ENCODE measurements at places on chromosomes 12 and 14. TPM values are rescaled to one million over a fixed set of nuclear protein-coding genes. Genes with fewer than 3 reads are reported as not detected.
A peak's percentile ranks its signal among the peaks of the same experiment; 100 is the strongest.

NELL2 gene
- polyA plus RNA-seq: 42.5 TPM

DNA sequence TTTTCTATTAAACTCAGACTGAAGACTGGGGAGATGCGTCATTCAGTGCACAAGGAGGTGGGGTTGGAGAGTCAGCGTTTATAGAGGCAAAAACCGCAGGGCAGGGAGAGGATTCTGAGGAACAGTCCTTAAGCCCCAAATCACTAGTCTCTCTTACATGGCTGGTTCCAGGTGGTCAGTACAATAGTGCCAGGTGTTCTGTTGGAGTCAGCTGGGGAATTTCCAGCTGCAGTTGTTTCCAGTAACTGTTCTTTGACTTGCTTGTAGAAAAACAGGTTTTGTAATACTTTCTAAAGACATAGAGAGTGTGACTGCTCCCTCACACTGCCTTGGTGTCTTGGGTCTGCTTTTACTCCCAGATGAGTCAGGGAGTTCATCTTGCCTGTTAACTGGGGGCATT lies 192.2 kb downstream of the TMTC3 start:
- H3K4me1 ChIP-seq: no peaks in the 10 kb centered on the region
- H3K27me3 ChIP-seq: no peaks in the 10 kb centered on the region
- no peak overlapping the region for H3K4me3 ChIP-seq
- no peak for DNase-seq
- no peak overlapping the region for H3K27ac ChIP-seq

NTN4 gene
- 37.2 TPM for polyA plus RNA-seq

GRCh38 chr12:109304485-109304884 lies 4.6 kb downstream of the FOXN4 start:
- H3K36me3 ChIP-seq: no peaks in the 10 kb centered on the region
- H3K27me3 ChIP-seq: peaks cover 31% of the 10 kb centered on the region
- H3K4me1 ChIP-seq: peaks cover 9% of the 10 kb centered on the region

DNA sequence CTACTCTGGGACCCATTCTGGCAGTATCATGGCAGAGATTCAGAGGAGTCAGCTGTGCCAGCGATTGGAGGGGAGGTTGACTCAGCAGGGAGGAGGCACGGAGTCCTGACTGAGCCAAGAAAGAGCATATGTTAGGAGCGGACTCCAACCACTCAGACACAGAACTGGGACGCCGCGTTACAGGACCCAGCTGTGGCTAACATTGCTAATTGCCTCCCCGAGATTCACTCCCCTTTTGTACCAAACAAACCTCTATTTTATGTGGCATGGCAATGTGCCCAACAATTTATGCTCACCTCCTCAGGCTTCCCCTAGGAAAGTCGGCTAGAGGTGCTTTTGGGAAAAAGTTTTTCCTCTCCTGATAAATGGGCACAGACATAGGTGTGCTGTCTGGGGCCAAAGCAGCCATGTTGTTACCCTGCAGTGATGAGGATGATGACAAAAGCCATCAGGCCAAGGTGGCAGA lies 15.2 kb upstream of the CLIP1 start:
- H3K4me3 ChIP-seq: no peak overlapping the region
- peak overlapping the region; percentile 48 for H3K27ac ChIP-seq
- no peaks in the 10 kb centered on the region for H3K27me3 ChIP-seq
- DNase-seq: peak; percentile 55

SYNDIG1L gene
- polyA plus RNA-seq: 0.72 TPM

- H3K4me1 ChIP-seq: peaks cover 19% of the 10 kb centered on the region
- H3K27ac ChIP-seq: peak overlapping the region; percentile 46
- DNase-seq: no peak
Observed at GRCh38 chr12:32451816-32452215, 52.5 kb downstream of the FGD4 start.

DNA sequence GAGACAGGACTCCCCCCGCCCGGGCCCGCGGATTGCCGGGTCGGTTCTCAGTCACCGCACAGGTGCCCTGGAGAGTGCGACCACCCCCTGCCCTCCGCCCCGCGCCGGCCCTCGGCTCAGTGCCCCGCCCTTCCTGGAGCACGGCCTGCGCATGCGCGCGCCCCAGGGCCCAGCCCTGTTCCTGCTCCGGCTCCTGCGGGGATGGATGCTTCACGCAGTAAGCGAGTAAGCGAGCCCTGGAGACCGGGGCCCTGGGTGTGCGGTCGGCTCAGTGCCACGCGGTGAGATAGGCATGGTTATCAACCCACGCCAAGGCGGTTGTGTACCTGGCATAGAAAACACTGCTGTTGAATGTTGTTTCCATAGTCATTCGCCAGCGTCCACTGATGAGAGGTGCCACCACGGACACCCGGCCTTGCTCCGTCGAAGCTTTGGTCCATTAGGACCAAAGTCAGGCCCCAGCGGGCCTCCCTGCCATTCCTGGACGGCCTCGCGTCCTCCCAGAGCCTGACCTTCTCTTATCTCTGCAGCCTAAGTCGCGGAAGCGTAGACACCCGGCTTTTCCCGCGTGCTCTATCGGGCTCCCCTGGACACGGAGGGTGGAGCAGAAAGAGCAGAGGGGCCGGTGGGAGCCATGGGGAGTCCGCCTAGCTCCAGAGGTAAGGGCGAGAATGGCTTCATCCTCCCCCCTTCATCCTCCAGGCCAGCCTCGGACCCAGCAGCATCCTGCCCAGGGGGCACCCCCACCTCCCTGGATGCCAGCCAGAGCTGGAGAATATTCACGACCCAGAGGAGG lies 90.6 kb downstream of the PAPOLA start:
- H3K27ac ChIP-seq: no peak overlapping the region
- peak overlapping the region; percentile 23 for H3K4me3 ChIP-seq
- no peaks in the 10 kb centered on the region for H3K36me3 ChIP-seq
- no peak for DNase-seq

DNA sequence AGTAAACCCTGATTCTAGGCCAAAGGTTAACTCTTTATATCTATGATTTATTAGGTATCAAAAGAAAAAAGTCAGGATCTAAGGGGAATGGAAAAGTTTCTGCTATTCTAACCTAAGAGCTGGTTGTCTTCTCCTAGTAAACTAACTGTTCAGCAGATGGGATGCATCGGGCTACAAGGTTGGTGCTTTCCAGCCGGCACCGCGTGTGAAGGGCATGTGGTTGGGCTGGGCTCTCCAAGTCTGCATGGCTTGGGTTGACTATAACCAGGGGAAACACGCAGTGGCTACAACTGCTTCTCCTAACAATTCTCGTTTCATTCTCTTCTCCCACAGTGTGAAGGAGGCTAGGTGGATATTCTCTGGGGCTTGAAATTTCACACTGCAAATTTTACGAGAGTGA lies 354.5 kb downstream of the APAF1 start:
- H3K4me1 ChIP-seq: no peaks in the 10 kb centered on the region
- H3K27ac ChIP-seq: no peak overlapping the region
- no peak for DNase-seq
- H3K27me3 ChIP-seq: no peaks in the 10 kb centered on the region

- no peaks in the 10 kb centered on the region for H3K27me3 ChIP-seq
- no peak overlapping the region for H3K4me3 ChIP-seq
- H3K27ac ChIP-seq: peak overlapping the region; percentile 63
- H3K36me3 ChIP-seq: no peaks in the 10 kb centered on the region
- DNase-seq: no peak
Observed at GRCh38 chr14:61510736-61511557, 184.4 kb upstream of the HIF1A start.

SERPINA10 gene
- 0.08 TPM for polyA plus RNA-seq

GRCh38 chr12:106142591-106143261 lies 4.0 kb upstream of the NUAK1 start:
- H3K36me3 ChIP-seq: no peaks in the 10 kb centered on the region
- no peak overlapping the region for H3K4me3 ChIP-seq
- H3K27ac ChIP-seq: no peak overlapping the region
- H3K4me1 ChIP-seq: peaks cover 3% of the 10 kb centered on the region
- no peak for DNase-seq

NTS gene
- 13.3 TPM for polyA plus RNA-seq

- no peak overlapping the region for H3K4me3 ChIP-seq
- peaks cover 94% of the 10 kb centered on the region for H3K36me3 ChIP-seq
- H3K4me1 ChIP-seq: no peaks in the 10 kb centered on the region
- H3K27ac ChIP-seq: no peak overlapping the region
- no peak for DNase-seq
Observed at GRCh38 chr14:77438596-77438995, 15.3 kb upstream of the NOXRED1 start.

- H3K4me3 ChIP-seq: peak overlapping the region; percentile 44
- H3K36me3 ChIP-seq: no peaks in the 10 kb centered on the region
- peaks cover 40% of the 10 kb centered on the region for H3K4me1 ChIP-seq
- peak overlapping the region; percentile 94 for H3K27ac ChIP-seq
Observed at GRCh38 chr14:50003213-50004021, 110.5 kb downstream of the ARF6 start.

DNA sequence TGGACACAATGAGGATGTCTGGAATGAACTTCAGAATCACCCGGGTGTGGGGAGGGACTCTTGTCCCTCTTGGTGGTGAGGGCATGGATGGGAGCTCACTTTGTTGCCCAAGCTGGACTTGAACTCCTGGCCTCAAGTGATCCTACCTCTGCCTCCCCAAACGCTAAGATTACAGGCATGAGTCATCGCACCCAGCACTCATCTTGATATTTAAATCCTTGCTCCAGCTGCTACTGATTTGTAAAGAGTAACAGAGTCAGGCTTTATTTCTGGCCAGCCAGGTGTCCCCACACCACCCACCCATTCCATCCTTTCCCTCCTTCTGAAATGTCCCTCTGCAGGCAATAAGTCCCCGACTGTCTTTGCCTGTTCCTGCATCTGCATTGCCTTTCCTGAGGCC lies 4.9 kb downstream of the DDX54 start:
- no peak overlapping the region for H3K27ac ChIP-seq
- no peak overlapping the region for H3K4me3 ChIP-seq
- no peak for DNase-seq

- no peak for DNase-seq
- no peak overlapping the region for H3K27ac ChIP-seq
- no peaks in the 10 kb centered on the region for H3K36me3 ChIP-seq
- no peak overlapping the region for H3K4me3 ChIP-seq
- no peaks in the 10 kb centered on the region for H3K4me1 ChIP-seq
- no peaks in the 10 kb centered on the region for H3K27me3 ChIP-seq
Observed at GRCh38 chr12:4006743-4007142, 133.5 kb upstream of the PARP11 start.

CEP128 gene
- 8.4 TPM for polyA plus RNA-seq

DNA sequence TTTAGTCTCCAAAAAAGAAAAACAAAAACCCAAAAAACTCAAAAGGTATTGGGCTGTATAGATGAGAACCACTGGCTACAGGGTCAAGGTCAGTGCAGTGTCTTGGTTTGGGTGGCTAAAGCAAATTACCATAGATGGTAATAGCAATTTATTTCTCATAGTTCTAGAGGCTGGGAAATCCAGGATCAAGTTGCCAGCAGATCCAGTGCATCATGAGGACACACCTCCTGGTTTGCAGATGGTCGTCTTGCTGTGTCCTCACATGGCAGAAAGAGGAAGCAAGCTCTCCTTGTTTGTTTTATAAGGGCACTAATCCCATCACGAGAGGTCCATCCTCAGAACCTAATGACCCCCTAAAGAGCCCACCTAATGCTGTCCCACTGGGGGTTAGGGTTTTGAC lies 11.2 kb downstream of the COX14 start:
- no peaks in the 10 kb centered on the region for H3K27me3 ChIP-seq
- H3K27ac ChIP-seq: no peak overlapping the region
- peaks cover 5% of the 10 kb centered on the region for H3K4me1 ChIP-seq

NKX2-1 gene
- polyA plus RNA-seq: 148 TPM

DNA sequence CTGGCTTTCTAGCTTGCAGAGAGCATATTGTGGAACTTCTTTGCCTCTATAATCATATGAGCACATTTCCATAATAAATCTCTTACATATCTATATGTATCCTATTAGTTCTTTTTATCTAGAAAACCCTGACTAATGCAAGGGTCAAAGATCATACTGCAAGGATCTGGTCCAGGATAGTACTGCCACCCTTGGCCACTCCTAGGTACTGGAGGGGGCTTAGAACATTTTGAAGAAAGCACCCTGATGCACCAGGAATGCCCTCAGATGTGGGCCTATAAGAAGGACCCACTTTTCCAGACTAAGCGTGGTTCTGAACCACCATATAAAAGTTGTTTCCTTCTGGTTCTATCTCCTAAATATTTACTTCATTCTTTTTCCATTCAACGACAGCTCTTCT lies 14.6 kb downstream of the ATXN7L3B start:
- DNase-seq: no peak
- no peak overlapping the region for H3K4me3 ChIP-seq
- H3K27me3 ChIP-seq: no peaks in the 10 kb centered on the region
- no peak overlapping the region for H3K27ac ChIP-seq
- no peaks in the 10 kb centered on the region for H3K36me3 ChIP-seq
- H3K4me1 ChIP-seq: no peaks in the 10 kb centered on the region

DNA sequence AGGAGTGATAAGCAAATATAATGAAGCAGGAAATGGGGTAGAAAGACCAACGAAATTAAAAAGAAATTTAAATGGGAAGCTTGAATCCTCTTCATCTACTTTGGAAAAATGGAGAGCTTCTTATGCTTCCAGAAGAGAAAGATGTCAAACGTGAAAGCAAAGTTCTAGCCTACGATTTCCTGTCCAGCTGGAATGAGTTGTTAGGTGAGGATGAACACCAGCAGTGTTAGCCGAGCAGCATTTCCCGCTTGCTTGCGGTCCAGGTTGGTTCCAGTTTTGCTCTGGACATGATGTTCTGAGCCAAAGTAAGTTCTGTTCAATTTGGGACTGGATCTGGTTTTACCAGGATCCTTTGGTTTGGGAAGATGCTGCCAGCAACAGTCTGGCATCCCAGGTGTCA lies 78.9 kb downstream of the DACT1 start:
- H3K27me3 ChIP-seq: no peaks in the 10 kb centered on the region
- no peak for DNase-seq
- H3K36me3 ChIP-seq: no peaks in the 10 kb centered on the region
- H3K4me1 ChIP-seq: no peaks in the 10 kb centered on the region
- H3K27ac ChIP-seq: no peak overlapping the region
- H3K4me3 ChIP-seq: no peak overlapping the region

DNA sequence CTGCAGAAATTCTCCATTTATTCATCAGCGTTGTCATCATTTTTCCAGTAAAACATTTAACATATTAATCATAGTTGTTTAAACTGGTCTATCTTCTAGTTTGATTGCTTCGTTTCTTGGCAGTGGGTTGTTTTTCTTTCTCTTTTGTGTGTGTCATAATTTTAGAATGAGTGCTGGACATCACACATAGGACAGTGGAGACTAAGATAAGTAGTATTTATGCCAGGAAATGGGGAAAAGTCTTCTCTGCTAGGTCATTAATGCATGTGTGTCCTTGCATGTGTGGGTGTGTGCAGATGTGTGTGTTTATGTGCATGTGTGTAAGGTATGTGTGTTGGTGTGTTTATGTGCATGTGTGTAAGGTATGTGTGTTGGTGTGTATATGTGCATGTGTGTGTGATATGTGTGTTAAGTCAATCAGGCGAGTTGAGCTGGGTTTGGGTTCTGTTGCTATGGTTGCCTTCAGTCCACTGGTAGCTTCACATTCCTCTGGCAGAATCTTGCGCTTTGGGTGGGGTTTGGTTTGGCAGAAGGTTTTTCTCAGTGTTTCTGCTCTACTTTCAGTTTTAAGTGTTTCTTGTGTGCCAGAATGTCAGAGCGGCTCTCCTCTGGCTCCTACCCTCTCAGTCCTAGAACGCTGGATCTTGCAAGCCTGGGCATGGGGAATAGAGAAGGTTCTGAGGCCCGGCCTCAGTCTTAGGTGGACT lies 7.8 kb upstream of the ADGRD1 start:
- H3K27ac ChIP-seq: peak overlapping the region; percentile 42
- DNase-seq: no peak
- no peaks in the 10 kb centered on the region for H3K27me3 ChIP-seq
- H3K36me3 ChIP-seq: no peaks in the 10 kb centered on the region
- peaks cover 13% of the 10 kb centered on the region for H3K4me1 ChIP-seq
- H3K4me3 ChIP-seq: no peak overlapping the region

- H3K27ac ChIP-seq: no peak overlapping the region
- H3K36me3 ChIP-seq: peaks cover 77% of the 10 kb centered on the region
- H3K4me3 ChIP-seq: no peak overlapping the region
- no peak for DNase-seq
Observed at GRCh38 chr12:109988903-109989302, 7.3 kb downstream of the GIT2 start.
